Stimulated activated CD4-positive, alpha-beta T cell treated with anti-CD3 and anti-CD28 coated beads, Interleukin-4, amount 100 ng/mL, for 1 hour (primary cell): ENCODE measurements at places on chromosomes 2 and 18.

DNA sequence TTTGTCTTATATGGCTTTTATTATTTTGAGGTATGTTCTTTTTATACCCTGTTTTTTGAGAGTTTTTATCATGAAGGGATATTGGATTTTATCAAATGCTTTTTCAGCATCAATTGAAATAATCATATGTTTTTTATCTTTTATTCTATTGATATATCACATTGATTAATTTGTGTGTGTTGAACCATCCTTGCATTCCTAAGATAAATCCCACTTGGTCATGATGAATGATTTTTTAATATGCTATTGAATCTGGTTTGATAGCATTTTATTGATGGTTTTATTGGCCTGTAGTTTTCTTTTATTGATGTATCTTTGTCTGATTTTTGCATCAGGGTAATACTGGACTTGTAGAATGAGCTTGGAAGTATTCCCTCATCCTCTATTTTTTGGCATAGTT is 160.3 kb downstream of the PLCL1 start:
- no peak for DNase-seq

- DNase-seq: no peak
Observed at GRCh38 chr2:144630459-144631215, 110.7 kb upstream of the ZEB2 start.

GRCh38 chr2:195574312-195574711 is 82.7 kb upstream of the SLC39A10 start:
- DNase-seq: no peak

GRCh38 chr2:196851088-196851487 is 41.9 kb upstream of the C2orf66 start:
- no peak for DNase-seq

DNA sequence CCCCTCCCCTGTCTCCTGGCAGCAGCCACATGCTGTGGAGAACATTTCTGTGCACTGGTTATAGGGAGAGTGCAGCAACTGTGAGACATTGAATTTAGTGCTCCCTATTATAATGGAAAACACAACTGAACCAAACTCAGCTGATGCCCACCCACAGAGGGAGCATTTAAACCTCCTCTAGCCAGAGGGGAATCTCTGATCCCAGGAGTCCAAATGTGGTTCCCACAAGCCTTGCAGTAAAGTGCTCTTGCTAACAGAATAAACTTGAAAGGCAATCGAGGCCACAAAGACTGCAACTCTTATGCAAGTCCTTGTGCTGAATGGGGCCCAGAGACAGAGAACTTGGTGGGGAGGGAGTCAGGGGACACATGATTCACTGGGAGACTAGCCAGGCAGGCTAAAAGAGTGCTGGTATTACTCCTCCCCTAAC is 638.8 kb upstream of the VRK2 start:
- DNase-seq: no peak

DNA sequence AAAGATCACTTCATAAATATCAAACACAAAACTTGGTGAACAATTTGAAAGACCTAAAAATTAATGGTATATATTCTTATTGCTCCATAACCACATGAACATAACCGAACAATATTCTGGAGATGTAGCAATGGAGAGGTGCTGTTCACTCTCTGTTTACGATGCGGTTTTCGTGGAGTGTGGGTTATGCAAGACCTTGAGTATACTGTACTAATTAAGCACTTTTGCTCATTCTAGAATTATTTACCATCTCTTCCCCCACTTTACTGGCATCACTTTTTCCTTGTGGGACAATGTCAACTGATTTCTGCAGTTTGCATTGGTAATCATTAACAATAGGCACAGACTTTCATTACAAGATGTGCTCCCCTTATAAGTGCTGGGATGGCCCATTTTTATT is 97.6 kb downstream of the RAPH1 start:
- DNase-seq: no peak

GRCh38 chr2:29053670-29054400 is 20.5 kb downstream of the PCARE start:
- DNase-seq: no peak

DNA sequence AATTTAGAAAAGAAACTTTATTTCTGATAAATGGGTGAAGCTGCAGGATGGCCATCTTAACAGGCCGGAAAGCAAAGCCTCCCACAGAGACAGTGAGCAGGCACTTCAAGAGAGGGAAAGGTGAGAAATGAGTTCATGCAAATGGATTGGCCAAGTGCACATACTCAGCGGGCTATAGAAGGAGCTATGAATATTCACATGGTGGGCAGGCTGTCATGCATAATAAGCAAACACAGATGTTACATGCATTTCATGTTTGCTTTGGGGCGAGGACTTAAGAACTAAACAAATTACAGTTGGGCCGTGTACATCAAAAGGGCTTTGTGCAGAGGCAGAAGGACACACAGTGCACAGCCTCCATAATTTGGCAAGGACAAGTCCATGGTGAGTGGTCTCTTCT is 69.8 kb upstream of the MAL start:
- no peak for DNase-seq

GRCh38 chr2:76569819-76570218 is 859.1 kb upstream of the GCFC2 start:
- no peak for DNase-seq

DNA sequence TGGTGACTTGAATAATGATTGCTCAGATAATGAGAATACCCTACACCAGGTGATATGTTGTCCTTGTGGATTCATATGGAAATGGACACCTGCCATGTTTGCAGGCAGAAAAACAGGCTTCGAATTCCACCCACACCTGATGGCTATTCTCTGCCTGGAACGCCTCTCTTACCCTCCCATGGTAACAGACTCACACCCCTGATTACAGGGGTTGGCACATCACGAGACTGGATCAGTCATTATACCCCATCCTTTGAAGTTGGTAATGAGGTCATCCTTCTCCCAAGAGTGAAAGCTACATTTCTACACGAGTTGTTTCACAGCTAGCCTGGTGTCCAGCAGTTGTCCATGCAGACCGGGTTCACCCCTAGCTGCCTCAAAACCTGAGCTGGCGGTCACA is 71.4 kb upstream of the MBOAT2 start:
- DNase-seq: no peak

DNA sequence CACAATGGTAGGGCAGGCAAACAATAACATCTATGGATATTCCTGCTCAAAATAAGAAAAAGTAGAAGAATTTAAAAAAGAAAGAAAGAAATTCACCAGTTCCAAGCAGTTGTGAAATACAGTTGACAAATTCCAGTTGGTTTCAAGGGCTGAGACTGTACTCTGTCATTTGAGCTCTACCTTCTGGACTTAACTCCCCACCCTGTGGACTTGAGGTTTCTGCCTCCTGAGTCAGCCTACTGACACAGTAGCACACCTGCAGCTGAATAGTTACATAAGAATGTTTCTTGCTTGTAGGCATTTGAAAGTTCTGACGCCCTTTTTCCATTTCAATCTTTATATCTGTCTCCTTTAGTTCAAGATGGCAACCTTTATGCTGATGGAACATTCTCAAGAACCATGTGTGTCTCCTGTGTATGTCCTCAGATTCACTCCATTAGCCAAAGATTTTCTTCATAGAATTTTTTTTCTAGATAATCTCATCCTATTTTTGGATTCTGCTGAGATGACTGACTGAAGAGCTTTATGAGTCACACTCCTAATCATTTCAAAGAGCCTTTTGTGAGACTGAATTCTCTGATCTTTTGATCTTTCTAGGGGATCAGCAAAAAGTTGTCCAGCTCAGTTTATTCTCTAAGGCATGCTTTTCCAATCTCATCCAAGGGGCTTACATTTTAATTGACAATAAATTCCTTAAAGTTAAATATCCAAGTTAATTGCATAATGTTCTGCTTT is 19.1 kb downstream of the NETO1 start:
- DNase-seq: no peak

- DNase-seq: peak; percentile 34
Observed at GRCh38 chr2:175203621-175204496, 22.3 kb upstream of the ATP5MC3 start.

DNA sequence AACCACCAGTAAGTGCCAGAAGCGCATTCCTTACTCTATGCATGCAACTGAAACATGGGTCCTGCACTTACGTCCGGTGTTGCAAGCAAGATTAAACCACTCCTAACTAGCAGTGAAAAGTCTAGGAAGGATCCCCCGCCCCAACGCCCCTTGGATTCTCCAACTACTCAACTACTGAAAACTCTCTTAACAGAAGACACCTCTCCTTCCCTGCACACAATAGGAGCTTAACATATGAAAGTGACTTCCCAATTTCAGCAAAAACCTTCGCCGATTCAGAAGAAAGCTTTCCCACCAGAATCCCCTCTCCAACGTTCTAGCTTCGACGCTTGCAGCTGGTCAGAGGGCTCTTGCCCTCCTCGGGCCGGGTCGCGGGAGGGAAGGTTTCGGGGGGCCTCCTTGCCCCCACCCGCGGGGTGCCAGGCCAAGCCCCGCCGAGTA is 578 bp downstream of the IWS1 start:
- no peak for DNase-seq

- DNase-seq: no peak
Observed at GRCh38 chr2:127504552-127505430, 21.5 kb downstream of the IWS1 start.

DNA sequence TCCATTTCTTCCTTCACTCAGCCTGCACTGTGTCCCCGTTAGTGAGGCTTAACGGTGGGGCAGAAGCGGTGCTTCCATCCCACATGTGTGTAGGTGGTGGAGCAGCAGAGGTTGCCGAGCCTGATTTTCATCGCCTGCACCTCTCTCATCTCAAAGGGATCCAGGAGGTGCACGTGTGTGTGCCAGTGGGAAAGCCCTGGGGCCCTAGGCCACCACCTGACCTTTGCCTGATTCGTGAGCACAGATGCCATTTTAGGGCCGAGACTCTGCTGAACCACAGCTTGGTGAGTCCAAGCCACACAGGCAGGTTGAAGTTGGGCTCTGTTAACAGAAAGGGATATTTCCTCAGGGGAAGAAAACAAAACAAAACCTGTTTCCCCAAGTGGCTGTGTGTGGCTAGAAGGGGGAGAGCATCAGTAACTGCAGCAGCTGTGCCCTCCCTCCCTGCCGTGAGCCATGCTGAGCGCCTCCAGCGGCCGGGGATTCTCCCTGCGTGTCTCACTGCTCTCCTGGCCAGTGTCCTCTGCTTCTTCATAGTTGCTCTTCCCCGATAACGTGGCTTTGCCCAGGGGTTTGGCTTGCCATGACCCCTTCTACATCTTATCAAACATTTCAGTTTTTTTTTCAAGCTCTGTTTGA is 81.5 kb downstream of the MAPRE2 start:
- peak; percentile 32 for DNase-seq

GRCh38 chr2:6309415-6310255 is 556.1 kb downstream of the CMPK2 start:
- DNase-seq: no peak

GRCh38 chr2:105498281-105498846 is 99.5 kb upstream of the FHL2 start:
- DNase-seq: no peak

GRCh38 chr2:73172963-73173362 is 29.4 kb upstream of the NOTO start:
- peak; percentile 60 for DNase-seq

- no peak for DNase-seq
Observed at GRCh38 chr2:14626873-14627272, 5.6 kb upstream of the LRATD1 start.

DNA sequence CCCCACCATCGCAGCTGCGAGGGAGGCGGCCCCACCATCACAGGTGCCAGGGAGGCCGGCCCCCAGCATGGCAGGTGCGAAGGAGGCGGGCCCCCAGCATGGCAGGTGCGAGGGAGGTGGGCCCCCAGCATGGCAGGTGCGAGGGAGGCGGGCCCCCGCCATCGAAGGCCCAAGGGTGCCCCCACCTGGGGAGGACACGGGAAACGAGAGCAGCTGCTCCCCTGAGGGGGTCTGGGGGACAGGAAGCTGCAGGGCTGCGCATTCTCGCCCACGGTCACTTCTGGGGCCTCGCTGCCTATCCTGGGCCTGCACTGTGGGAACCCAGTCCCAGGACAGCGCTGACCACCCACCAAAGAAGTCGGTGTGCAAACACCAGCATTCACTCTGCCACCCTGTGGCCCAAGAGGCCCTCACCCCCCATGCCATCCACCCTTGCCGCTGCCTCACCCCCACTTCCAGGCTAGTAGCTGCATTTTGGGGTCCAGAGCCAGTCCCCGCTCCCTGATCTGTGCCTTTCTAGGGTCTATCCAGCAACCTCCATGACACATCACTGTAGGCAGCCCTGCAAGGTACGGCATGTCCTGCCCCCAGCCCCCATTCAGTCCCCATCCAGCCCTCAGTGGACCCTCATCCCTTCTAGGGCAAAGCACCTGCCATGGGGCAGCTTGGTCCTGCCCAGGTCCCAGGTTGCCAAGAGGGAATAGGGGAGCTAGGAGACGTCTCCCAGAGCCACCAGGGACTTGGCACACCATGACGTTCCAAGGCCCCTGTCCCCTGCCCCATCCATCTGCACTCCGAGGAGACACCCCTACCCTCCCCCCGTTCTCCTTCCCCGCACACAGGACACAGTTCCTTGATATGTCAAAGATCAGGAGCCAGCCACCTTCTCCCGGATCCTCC is 24.0 kb upstream of the GPC1 start:
- no peak for DNase-seq

DNA sequence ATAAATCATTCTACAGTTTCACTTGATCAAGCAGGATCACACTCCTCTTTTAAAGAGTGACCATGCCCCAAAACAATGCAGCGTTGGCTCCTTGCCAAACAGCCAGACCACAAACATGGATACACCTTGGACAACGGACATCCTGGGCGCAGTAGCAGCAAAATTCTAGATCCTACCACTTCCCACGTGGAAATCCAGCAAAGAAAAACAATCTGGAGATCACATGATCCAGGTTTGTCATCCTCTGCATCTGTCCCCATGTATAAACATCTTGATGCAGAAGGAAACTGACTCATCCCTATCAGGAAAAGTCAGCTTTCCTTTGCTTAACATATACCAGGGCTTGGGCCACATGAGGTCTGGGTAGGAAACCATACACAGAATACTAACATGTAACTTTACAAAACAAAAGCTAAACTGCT is 53.1 kb downstream of the ZNF521 start:
- no peak for DNase-seq

GRCh38 chr2:172370821-172371455 is 56.4 kb upstream of the ITGA6 start:
- no peak for DNase-seq

- DNase-seq: no peak
Observed at GRCh38 chr2:105406221-105406620, 7.4 kb upstream of the FHL2 start.

DNA sequence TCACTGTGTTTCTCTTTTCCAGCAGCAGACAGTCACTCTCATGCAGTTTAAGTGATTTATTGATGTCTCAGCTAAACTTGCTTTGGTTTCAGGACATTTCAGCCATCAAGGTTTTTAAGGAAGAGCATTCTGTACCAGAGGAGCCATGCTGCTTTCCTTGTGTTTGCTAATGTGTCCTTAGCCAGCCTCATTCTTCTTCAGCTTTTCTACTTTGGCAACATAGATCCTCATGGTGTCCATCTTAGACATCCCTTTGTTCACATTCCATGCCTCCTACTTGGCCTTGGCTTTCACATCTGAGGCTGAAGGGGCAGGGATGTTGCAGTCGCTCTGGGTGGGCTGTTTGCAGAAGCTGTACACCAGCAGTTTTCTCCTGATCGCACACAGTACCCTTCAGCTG is 68.2 kb downstream of the OTX1 start:
- DNase-seq: no peak

- no peak for DNase-seq
Observed at GRCh38 chr2:230774348-230774951, 61.8 kb downstream of the CAB39 start.
